ENCODE measurements at places on chromosomes 6 and 20. TPM values are rescaled to one million over a fixed set of nuclear protein-coding genes. Genes with fewer than 3 reads are reported as not detected.

DNA sequence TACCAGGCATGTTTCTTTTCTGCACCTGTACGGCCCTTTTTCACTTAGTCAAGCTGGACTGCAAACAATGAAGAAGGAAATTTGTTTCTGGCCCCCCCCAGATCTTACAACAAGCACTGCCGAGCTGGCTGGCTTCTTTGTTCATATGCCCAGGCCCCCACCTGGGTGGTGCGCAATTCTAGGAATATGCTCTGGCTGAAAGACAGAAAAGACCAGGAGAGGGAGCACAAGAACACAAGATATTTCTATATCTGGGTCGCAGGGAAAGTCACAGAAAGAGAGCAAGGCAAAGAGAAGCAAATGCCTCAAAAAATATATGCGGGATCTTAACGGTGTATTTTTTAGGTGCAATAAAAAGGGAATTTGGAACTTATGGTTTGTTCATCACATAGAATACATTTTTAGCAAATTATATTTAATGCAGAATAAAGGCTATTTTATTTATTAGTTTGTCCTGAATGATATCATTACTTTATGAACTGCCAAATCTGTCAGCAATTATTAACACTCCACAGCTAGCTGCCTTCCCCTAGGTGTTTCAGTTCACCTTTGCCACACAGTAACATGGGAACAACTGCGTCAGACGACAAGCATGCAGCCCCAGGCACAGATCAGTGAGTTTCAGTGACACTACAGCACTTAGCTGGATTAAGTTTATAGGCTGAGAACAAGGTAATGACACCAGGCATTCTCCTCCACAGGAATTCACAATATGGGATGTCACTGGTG, 76.5 kb downstream of the GJA10 start:
- no peak for DNase-seq

KCNK5 gene
- not detected for polyA plus RNA-seq

- no peak for DNase-seq
These were observed 16.2 kb upstream of the RBL1 start for GRCh38 chr20:37111926-37112455.

DNA sequence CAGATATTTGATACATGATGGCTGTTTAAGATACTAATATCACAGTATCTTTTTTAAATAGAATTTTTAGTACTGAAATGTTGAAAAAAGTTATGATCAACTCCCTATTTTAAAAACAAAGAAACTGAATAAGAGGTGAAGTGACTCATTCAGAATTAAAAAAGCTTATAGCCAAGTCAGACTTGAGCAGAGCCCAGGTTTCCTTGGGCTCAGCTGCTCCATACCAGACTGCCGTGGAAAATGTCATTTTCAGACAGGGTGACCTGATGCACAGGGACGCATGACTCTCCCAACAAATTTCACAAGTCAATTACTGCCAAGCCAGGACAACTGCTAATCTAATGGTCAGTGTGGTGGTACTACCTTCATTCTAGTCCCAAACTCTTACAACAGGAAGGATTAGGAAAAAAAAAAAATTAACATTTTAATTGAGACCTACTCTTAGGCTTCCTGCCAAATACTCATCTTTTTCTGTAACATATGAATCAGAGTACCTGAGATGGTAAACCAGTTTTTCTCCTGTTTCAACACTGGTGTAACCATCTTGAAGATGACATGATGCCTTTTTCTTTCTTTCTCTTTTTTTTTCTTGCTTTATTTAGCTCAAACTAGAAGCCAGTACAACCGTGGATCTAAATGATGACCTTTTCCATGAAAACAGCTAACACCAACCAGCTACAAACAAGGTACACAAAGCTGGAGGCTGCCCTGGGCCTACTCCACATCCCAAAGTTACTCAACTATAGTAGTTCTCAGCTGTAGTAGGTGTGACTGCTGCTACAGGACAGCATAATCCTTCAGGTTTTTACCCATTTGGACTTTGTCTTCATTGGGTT, 30.5 kb downstream of the SLC22A23 start:
- DNase-seq: no peak

DNA sequence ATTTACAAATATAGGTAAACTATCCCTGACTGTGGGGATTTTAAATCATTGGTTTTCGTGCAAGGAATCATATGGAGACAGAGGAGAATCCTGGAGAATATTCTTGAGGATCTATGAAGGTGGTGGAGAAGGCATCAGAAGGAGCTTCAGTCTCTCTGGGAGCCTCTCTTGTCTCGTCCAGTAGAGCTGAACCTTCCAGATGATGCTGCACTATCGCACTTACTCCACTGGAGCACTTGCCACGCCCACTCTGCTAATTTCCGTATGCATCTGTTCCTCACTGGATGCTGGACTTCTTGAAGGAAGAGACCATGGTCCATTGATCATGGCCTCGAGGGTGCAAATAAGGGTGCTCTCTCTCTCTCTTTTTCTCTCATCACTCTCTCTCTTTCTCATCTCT, 36.8 kb downstream of the C6orf118 start:
- no peak for DNase-seq

EEF1E1 gene
- 65.1 TPM for polyA plus RNA-seq

STK38 gene
- 27.1 TPM for polyA plus RNA-seq

OPRL1 gene
- 0.86 TPM for polyA plus RNA-seq

DNA sequence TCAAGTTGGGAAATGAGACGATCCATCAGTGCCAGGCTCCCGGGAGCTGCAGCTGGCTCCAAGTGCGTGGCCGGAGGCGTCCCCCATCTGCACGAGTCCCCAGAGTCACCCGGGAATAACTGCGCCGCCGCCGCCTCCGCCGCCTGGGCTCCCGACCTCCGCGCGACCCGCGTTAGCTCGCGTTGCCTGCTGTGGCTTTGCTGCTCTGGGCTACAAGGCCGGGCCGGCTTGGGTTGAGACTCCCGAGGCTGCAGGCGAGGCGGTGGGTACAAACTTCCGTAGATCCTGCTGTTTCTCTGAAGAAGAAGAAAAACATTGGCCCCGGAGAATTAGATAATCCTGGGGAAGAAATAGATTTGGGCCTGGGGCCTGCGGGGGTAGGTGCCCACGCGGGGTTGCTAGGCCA, 7.4 kb upstream of the LAMP5 start:
- no peak for DNase-seq

GRCh38 chr20:4896119-4896702, 105.1 kb downstream of the SLC23A2 start:
- DNase-seq: no peak

DNA sequence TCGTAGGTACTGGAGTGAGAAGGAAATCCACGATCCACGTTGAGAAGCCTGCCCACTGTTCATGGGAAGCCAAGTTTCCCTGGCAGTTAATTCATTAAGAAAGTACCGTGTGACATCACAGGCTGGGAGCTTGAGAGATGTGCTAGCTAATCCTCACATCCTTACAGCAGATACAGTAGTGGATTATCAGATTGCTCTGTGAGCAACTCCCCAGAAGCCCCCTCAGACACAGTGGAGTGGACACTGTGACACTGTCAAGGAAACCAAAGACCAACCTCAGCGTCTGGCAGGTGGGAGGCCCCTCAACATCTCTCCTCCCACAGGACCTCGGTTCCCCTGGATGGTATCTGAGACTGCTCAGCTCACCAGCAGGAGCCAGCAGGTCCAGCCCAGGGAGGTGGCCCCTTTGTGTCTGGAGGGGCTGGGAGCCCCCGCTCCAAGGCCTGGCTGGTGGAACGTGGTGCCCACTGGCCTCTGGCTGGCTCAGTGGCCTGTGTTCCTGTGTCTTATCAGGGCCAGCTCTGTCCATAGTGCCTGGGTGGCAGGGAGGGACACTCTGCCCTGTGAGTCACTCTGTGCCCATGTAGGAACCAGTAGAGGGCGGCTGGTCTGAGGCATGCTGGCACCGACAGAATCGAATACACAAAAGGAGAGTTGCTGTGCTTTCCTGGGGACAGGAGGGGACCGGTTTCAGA, 7.2 kb downstream of the PYGB start:
- DNase-seq: no peak

PRPH2 gene
- 0.97 TPM for polyA plus RNA-seq

DNA sequence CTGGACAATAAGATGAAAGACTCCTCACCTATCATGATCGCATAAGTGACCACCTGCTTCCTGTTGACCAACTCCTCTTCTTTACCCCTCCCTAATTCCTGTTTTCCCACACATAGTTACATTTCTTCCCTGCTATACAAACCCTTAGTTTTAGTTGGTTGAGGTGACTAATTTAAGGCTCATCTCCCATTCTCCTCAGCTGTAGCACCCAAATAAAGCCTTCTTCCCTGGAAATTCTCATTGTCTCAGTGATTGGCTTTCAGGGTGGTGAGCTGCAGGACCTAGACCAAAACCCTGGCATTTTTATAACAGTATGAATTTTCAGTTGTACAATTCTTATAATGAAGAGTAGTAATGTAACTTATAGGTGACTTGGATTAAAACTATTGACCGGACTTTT, 2.1 kb downstream of the FKBP1C start:
- no peak for DNase-seq

HTR1B gene
- 1.5 TPM for polyA plus RNA-seq

GRCh38 chr6:37168811-37169495, 999 bp upstream of the PIM1 start:
- no peak for DNase-seq

GRCh38 chr6:6390849-6391602, 70.6 kb upstream of the F13A1 start:
- DNase-seq: no peak

PHF3 gene
- 26.6 TPM for polyA plus RNA-seq

GRCh38 chr6:2209226-2209809, 36.1 kb downstream of the GMDS start:
- no peak for DNase-seq

DNA sequence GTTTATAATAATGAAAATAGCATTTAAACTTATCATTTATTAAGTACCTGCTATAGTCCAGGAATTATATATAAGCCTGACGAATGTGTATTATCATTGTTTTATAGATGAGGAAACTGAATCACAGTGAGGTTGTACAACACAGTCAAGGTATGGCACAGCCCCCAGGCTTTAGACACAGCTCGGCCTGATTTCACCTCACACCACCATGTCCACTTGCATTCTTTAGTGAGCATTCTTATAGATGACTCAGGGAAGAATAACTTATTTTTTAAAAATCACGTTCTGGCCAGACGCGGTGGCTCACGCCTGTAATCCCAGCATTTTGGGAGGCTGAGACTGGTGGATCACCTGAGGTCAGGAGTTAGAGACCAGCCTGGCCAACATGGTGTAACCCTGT, 289.0 kb downstream of the SYNE1 start:
- DNase-seq: no peak

DNA sequence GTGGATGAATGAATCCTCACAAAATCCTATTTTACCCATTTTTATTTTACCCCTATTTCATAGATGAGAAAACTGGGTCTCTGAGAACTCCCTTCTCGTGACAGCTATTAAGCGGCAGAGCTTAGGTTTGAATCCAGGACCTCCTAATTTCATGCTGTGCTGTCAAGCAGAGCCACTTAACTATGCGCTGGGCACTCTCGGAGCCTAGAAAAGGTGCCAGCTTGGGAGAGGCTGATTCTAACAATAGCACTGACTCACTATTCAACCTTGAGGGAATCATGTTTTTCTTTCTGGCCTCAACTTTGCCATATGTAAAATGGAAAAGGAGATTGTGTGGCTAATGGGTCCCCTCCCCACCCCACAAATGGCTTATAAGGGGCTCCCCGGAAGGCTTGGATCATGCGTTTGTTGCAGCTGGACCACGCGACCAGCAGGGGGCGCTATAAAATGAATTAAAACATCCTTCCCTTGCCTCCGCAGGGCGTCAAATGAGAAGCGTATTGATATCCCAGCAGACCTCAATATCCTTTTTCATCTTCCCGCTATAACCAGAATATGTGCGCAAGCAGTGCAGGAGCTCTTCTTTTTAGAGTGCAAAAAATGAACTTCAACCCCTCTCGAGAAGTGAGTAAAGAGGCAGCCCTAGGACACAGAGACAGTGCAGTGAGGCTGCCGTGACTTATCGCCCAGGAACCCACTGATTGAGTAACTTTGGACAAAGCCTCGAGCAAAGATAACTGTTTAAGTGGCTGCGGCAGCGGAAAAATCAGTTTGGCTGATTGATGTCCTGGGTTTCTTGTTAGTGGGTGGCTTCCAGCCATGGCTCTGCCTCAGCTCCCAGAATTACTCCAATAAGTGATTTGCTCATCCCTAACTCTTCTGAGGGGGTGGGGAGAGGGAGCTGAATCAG, 12.8 kb upstream of the PDYN start:
- peak; percentile 1 for DNase-seq

- DNase-seq: no peak
These were observed 1265.4 kb upstream of the MAP3K7 start for GRCh38 chr6:91852252-91852651.

RNF217 gene
- polyA plus RNA-seq: 24.6 TPM

TTLL9 gene
- polyA plus RNA-seq: not detected

DNA sequence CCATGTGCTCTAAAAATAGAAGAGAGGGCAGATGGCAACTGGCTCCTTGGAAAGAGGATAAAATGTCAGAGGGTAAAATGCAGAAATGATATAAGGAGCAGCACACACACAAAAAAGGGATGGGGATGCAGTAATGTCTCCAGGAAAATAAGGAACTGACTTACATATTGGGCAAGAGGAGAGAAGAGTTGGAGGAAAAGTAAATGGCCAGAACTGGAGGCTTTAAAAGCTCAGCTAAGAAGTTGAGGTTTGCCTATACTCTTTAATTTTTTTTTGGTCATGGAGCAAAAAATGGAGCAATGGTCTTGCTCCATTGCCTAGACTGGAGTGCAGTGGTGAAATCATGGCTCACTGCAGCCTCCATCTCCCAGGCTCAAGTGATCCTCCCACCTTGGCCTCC, 93.7 kb downstream of the SULF2 start:
- no peak for DNase-seq

EPM2A gene
- polyA plus RNA-seq: 4.3 TPM

VGLL2 gene
- not detected for polyA plus RNA-seq

- DNase-seq: no peak
These were observed 111.9 kb downstream of the ANKRD60 start for GRCh38 chr20:58116505-58116904.

Data from AG04450 (cell line).